Epithelial cell of proximal tubule (primary cell): ENCODE measurements at places on chromosomes 5 and 9. TPM values are rescaled to one million over a fixed set of nuclear protein-coding genes. Genes with fewer than 3 reads are reported as not detected.

GRCh38 chr5:160289721-160290120, 22.6 kb downstream of the CCNJL start:
- no peak for DNase-seq

- DNase-seq = no peak
Measured at GRCh38 chr5:131423056-131423455, 159.2 kb downstream of the CDC42SE2 start.

DNA sequence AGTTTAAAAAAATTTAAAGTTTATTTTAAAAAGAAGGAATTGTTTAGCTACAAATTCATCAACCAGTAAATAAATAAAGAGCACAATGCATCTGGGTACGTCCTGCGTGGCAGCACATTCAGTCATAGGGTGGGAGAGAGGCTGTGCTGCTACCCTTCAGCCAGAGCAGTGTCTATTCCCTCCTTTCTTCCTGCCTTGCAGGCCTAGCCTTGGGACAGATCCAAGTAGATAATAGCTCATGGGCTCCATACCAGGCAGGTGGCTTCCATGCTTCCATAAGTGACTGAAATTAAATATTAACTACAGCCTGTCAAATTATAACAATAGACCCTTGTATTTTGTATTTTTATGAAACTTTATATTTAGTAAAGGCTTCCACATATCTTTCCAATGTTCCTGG, 408.3 kb upstream of the RGMB start:
- DNase-seq = no peak

- no peak for DNase-seq
Measured at GRCh38 chr9:136255166-136255538, 9.5 kb upstream of the QSOX2 start.

DNA sequence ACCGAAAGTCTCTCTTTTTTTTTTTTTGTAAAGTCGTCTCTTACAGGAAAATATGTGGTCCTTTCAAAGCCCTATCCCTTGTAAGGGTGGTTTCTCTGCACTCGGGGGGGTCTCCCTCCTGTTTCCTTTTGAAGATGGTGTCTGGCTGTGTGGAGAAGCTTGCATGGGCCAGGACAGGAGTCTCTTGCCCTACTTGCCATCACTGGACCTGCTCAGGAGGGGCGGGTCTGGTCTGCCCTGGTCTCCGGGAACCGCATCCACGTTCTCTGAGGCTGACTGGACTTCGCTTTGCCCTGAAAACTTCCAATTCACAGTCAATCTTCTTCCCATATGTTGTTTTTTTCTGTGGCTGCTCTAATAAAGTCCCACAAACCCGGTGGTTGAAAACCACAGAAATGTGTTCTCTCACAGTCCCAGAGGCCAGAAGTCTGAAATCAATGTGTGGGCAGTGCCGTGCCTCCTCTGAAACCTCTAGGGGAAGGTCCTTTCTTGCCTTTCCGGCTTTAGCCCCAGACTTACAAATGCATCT, 92.9 kb upstream of the IER5L start:
- no peak for DNase-seq

DNA sequence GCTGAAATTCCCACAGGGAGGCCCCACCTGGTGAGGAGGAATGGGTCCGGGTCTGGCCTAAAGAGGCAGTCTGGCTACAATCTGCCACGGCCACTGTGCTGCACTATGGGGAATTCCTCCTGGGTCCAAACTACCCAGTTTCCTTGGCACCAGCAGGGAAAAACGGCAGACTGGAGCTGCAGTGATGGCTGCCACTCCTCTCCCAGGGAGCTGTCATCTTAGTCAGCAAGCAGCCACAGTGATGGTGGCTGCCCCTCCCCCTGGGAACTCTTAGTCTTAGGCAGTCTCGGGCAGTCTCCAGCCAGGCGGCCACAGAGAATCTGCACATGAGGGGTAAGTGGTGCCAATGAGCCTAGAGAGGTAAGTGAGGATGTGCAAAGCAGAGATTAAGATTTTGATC, 205.8 kb downstream of the TMEM38B start:
- no peak for DNase-seq

GRCh38 chr5:109690975-109691574, 1.3 kb downstream of the MAN2A1 start:
- no peak for DNase-seq

- DNase-seq = no peak
Measured at GRCh38 chr9:1875251-1875851, 139.8 kb upstream of the SMARCA2 start.

CDKN2A gene
- total RNA-seq = 22.4 and 47.7 TPM in 2 replicates

CDH12 gene
- not detected in 2 replicates for total RNA-seq

CTSV gene
- total RNA-seq = 9.6 and 10.9 TPM in 2 replicates

RMI1 gene
- 3.4 and 5.6 TPM in 2 replicates for total RNA-seq
